ENCODE measurements at places on chromosomes 6 and 20.
A peak's percentile ranks its signal among the peaks of the same experiment; 100 is the strongest.

DNA sequence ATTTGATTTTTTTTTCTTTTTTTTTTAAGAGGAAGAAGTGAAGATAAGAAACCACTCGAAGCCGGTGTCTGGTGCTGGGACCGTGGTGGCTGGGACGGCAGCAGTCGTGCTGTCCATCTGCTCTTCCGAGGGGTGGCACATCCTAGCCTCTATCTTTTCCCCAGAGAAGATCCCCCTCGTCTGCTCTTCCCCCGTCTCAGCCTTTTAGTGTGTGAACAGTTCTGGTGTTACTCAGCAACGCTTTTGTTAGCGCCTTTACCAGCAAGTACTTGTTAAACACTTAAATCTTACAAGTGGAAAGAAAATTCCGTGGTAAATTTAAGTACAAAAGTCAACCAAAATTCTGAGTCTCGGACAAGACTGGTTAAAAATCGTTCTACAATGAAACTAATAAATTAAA is 90.1 kb downstream of the RSPH3 start:
- no peak for DNase-seq

DNA sequence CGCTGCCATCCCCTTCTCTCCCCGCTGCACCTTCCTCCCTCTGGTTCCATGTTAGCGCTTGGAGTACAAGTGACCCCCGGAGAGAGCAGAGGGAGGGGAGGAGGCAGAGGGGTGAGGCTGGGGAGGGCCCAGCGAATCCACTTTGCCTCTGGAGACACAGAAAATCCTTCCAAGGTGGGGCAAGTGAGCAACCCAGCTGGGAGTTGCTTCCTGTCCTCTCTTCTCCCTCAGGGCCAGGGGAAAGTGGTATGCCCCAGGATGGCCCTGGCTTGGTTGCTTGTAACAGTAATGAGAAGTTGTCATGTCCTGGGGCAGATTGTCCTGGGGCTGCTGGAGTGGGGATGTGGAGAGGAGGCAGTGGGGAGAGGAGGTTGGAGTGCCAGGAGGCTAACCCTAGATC is 691 bp upstream of the ANGPT4 start:
- no peak for DNase-seq

DNA sequence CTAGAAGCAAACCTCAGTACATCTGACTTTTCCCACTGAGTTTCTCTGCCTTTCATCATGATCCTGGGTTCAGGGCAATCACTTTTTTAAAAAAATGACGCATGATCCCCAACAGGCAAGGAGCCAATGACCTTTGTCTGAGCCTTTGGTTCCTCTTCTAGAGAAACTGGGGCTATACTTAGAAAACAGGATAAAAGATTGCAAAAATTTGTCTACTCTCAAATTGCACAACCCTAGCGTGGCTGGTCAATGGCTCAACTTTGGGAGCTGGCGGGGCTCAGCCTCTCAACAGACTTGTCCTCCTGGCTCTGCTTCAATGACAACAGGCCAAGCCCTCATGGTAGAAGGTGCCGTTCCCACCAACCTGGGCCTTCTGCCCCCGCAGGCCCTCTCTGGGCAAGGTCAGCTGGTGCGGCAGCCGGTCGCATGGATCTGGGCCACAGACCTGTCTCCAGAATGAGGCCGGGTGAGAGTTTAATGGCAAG is 48.7 kb downstream of the PDYN start:
- DNase-seq: no peak

GRCh38 chr6:25560865-25561264 is 91.2 kb upstream of the SCGN start:
- no peak for DNase-seq

DNA sequence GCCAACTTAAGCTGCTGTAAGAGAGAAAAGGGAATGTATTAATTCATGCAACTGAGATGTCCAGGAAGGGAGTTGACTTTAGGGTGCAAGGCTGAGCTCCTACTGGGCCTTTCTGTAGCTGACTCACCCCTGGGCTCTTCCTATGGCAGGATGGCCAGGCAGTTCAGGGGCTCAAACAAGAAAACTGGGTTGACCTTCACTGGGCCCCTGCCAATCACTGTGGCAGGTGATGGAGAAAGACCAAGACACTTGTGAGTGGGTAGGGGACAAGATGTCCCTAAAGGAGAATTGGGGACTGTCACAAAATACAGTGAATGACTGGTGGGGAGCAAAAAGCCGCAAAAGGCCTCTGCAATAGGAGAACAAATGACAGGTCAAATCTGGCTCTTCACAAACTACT is 21.5 kb upstream of the RALGAPA2 start:
- no peak for DNase-seq

- no peak for DNase-seq
These were observed 203.4 kb upstream of the STXBP5 start for GRCh38 chr6:147000545-147001488.

- no peak for DNase-seq
These were observed 52.6 kb upstream of the SLC22A1 start for GRCh38 chr6:160069050-160069454.

DNA sequence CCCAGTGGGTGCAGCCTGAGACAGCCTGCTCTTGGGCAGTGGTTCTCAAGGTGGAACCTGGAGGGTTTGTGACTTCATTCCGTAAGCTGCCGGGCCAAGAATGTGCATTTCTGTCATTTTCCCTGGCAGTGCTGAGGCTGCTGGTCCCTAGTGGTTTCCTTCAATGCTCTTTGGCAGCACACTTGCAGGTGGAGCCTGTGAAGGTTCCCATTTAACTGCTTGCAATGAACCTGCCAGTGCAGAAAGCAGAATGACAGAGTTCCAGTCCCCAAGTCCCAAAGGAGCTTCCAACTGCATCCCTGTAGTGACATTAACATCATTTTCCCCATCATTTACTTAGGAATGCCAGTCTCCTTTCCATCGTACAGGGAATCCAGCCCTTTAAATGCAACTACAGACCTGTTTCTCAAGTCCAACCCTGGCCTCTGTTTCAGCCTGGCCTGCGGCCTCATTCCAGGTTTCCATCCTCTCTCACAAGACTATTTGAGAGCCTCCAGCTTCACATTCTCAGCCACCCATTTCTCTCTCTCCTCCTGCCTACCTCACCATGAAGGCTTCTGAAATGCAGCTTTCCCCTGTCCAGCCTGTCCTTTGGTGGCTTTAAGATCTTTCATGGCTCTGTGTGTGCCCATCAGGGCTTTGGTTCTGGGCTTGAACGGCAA is 149.7 kb upstream of the GGTLC1 start:
- DNase-seq: no peak

DNA sequence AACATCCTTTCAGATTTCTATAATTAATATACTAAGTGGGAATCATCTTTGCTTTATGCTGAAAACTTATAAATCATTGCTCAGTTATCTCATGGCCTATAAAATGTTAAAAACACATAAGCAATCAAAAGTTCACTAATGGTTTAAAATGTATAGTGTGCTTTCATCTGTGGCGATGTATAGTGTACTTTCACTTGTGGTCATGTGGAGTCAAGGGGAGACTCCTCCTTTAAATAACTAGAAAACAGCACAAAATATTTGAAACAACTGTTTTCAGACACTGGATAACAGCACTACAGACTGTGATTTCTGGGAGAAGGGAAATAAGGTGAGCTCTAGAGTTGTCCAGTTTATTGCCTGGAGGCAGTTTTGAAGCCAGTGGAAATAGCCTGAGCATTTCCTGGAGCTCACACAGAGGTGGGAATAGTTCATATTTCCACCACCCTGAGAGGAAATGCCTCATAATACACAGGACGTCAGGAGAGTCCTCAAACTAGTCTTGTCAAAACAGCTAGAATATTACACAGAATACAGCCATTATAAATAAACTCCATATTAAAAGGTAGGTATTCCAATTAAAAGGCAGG is 89.4 kb downstream of the CEP162 start:
- no peak for DNase-seq

DNA sequence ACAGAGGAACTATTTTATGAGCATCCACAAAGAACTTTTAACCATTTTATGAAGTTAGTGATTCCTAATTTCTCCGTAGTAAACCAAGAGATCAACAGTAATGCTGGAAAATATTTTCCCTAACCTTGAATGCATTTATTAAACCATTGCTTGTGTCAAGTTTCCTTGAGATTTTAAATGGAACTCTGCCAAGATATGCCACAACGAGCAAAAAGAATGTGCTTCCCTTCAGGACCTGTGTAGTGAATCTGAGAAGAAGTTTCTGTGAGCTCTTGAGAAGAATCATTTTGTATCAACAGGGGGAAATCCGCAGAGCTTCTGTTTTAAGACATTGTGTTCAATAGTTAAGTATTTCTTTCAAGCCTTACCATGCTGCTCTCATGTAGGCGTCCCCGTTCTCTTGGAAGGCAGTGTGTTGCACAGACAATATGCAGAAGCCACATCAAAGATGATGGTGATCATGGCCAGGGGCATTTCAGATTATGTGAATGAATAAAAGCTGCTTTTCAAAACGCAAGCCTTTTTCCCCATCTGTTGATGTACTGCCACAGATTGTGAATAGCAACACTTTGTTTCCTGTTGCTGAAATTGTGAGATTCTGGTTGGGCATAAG is 439.8 kb downstream of the BMP2 start:
- no peak for DNase-seq

DNA sequence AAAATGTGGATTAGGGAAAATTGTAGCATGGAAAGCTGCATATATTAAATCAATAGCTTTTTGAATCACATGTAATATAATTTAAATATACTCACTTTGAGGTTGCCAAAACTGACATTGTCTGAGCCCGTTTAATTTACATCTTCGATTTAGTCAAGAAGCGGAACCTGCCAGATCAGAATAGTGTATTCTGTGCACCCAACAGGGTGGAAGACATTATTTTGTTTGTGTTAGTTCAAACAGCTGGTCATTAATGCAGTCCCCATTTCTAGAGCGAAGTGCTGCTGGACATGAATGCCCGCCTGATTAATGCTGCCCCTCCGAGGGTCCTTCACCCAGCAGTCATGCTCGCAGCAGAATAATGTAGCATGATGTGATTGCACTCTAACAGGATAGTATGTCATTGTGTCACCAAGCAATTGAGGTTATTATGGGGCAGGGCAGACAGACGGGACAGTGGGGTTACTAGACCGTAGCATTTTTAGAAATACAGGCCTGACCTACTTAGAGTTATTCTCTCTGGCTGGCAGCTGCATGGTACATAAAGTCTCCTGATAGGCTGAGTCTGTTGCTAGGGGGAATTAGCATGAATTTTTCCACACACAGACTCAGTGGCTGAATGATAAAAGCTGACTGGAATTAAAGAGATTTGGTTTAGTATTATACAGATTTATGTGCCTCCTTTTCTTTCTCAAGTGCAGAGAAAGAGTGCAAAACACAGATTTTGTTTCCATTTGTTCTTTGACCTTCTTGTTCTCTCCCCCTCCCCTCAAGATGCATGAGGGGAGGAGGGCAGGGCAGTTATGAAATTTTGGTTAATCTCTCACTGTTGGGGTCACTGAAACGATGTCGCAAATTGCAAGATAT is 147.1 kb downstream of the PRL start:
- no peak for DNase-seq

GRCh38 chr6:21323577-21323976 is 270.0 kb upstream of the SOX4 start:
- DNase-seq: no peak

DNA sequence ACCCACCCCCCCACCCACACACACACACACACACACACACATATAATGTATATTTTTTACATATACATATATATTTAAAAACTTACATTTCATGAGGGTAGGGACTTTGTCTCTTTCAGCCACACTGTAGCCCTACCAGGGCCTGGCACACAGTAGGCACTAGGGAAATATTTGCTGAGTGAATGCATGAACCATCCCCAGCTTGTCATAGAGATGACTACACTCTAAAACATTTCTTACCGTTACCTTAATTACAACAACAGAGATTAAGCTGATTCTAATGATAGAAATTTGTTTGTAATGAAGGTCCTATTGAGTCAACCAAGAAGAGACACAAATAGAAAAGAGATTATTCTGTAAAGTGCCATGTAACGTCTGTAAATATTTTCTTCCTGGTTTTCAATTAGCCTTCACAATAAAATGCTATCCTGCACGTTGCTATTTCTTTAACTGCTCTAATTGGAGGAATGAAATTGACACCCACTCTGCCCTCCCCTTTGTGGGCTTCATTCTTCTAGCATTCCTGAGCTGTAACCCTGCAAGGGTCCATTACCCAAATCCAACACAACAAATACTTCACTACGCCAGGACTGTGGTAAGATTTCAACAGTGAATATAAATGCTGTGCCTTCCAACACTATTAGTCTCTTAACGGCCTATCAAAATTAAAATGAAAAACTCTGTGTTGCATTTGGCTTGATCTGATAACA is 30.8 kb downstream of the SIM1 start:
- no peak for DNase-seq

DNA sequence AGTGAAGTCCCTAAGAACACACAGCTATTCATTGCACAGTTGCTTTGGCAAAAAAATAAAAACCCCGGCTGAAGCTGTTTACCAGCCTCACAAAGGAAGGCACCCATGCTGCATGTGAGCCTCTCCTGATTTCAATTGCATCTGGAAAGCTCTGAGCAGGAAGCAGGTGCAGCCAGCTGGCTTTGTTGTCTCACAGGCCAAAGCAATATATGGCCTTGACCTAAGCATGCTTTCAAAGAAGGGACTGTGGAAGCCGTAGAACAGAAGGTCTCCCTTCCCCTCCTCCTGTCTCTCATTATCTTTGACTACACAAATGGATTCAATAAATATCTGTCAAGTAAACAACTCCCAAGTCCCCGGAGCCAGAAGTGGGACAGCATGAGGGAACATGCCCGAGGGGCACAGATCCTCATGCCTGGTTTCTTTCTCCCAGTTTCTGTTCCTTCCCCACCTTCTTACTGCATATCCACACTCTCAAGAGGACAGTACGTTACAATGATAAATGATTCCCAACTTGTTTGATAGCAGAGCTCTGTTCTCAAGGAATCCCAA is 57.2 kb upstream of the PCSK2 start:
- DNase-seq: no peak

DNA sequence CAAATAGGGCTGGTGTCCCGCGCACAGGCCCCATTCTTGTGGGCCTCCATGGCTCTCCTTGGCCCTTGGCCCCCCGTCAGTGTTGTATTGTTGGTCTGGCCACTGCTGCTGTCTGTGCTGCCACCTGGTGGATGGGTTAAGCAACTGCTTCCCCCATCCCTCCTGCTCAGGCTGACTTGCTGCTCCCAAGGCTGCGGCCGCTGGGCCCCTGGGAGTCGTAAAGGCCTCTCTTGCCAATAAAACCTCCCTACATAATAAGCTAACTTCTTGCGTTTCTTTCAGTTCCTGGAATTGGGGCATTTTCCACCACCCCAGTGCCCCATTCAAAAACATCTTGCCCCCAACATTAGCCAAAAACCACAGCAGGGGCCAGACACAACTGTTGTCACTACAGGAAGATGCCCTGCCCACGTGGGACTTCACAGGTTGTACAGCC is 27.1 kb downstream of the CD83 start:
- DNase-seq: peak; percentile 46

- DNase-seq: no peak
These were observed 1.5 kb downstream of the DEK start for GRCh38 chr6:18262702-18263417.

DNA sequence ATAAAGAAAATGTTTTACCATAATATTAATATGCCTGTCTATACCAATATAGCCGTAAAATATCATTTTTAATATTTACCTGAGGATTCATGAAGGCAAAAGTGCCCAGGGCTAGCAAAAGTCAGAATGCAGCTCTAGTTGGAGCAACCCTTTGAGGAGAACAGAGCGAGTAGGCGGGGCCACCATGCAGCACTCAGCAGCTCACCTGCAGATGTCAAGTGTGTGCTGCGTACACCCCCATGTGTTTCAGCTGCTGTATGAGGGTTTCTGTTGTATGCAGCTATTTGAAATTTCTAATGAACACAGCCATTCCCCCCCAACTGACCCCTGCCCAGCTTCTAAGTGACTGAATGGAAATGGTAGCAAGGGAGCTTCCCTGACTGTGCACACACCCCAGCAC is 508.0 kb downstream of the QKI start:
- no peak for DNase-seq

GRCh38 chr20:24999568-24999967 is 7.0 kb upstream of the APMAP start:
- no peak for DNase-seq

Measured in stimulated activated CD4-positive, alpha-beta T cell treated with anti-CD3 and anti-CD28 coated beads, Interleukin-1b, Interleukin-23, amount 100 ng/mL, for 1 hour (primary cell).